GM12865 (cell line): ENCODE measurements at places on chromosomes 13 and 19.

DNA sequence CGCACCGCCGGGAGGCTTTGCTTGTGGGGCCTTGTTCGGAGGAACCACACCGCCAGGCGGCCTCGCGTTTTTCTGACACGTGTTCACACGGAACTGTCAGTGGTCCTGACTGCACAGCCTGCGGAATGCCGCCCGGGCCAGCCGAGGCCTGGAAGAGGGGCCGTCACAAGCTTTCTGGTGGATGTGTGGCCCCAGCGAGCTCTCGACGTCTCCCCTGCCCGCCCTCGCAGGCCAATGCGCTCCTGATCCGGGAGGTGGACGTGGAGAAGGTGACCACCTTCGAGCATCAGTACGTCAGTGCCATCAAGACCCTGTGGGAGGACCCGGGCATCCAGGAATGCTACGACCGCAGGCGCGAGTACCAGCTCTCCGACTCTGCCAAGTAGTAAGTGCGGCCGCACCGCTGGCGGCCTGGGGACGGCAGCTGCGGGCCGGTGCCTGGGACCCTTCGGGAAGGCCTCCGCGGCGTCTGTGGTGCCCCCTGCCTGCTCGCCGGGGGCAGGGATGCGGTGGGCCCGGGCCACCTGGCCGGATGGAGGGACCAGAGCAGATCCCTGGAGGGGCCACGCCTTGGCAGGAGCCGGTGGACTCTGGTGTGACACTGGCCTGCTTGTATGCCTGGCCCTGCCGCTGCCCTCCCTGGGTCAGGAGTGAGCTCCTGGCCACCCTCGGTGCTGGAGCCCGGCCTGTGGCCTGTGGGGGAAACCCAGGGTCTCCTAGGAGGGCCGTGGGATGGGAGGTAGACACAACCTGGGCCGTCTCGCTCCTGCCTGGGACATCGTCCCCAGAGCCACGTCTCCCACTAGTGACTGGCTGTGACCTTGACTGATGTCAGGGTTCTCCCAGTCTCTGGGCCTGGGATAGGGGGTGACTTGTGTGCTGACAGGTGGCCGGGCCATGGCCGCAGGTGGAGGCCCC, 19.2 kb downstream of the GNA11 start:
- DNase-seq = no peak

DNA sequence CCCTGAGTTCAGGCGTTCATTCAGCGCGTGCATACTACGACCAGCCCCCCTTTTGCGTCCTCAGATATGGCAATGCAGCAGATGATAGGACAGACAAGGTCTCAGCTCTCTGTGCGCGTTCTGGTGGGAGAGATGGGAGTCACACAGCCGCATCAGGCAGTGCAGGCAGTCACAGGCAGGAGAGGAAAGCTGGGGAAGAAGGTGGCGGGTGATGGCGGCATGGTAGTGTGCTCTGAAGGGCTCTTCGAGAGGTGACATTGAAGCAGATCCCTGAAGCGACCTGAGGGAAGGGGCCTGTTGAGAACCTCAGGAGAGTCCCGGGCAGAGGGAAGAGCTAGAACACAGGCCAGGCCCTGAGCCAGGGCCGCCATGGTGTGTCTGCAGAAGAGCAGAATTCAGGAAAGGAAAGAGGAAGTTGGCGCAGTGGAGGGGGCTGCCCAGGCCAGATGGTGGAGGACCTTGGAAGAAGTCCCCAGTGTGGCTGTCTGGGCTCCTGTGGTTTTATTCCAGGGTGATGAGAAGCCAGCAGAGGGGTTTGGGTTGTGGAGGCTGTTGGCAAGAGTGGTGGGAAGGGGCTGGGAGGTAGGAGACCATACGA, 3.5 kb downstream of the USF2 start:
- DNase-seq = no peak

DNA sequence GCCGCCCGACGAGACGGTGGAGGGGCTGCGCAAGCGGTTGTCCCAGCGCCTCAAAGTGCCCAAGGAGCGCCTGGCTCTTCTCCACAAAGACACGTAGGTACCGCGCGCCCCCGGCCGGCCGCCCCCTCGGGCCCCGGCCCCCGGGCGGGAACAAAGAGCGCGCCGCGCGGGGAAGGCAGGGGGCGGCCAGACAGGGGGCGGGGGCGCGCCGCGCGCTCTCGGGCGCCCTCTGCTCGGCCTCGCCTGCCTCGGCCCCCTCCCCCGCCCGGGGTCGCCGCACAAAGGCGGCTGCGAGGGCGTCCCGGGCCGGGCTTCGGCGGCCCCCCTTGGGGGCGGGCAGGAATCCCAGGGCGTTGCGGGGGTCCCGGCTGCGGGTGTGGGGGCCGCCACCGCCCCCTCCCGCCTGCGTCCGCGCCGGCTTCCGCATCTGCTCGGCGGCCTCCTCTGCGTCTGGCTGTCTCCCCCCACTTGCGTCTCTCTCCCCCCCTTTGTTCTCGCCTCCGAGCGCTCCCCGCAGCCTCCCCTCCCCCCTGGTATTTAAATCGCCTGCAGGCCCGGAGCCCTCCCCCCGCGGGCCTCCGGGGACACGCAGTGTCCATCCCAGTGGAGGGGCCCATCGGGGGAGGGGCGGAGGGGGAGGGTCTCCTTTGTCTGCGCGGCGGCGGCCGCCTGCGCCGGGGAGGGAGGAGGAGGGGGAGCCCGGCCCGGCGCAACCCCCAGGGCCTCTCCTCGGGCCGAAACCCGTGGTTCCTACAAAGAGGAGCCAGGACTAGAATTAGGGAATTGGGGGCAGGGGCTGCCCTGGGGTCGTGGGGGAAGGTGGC, 2.3 kb downstream of the MIDN start:
- peak; percentile 78 for DNase-seq

DNA sequence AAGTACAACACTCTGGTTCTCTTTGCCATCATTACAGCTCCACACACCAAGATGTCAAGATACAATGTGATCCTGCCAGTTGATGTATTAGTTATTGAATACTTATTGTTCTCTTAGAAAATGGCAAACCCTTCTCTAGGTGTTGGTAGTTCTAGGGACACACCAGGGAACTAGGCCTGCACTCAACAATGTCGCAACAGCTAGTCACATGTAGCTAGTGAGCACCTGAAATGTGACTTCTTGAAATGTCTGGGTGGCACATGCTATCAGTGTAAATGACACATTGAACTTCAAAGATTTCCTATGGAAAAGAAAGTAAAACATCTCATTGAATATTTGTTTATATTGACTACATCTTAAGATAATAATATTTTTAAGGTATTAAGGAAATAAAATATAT, 49.7 kb downstream of the DACH1 start:
- DNase-seq = no peak

- peak; percentile 26 for DNase-seq
Measured at GRCh38 chr13:51396352-51396751, 56.5 kb downstream of the INTS6 start.

- DNase-seq = peak; percentile 17
Measured at GRCh38 chr13:19519049-19519448, 42.3 kb downstream of the TPTE2 start.

DNA sequence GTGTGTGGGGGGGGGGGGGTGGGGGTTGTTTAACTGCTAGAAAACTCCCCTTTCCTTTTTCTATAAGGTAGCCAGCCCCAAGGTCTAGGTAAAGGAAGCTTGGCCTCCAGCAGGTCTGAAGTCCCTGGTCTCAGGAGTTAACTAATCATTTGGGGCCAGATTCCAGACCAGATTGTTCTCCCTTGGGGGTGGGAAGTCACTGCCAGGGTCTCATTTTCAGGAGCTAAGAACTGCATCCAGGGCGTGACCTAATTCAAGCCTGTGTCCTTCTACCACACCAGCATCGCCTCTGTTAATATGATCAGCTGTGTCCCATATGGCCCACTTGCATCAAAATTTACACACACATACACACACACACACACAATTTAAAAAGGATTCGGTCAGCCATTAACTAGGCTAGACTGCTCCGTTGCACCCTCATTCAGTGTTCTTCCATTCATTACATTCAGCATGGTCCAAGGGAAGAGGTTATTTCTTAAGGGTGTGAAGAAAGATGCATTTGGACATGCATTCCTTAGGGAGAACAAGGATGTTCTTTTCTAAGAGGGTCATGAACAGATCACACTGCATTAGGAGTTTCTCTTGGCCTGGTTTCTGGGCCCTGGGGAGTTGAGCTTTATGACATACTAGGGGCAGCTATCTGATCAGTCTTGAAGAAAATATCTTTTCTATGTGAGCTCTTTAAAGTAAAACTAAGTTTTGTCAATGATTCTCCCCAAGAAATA, 91.0 kb downstream of the FGF14 start:
- DNase-seq = no peak

GRCh38 chr19:37893845-37894575, 12.4 kb downstream of the WDR87 start:
- no peak for DNase-seq

GRCh38 chr13:59734393-59734792, 429.3 kb downstream of the DIAPH3 start:
- peak; percentile 93 for DNase-seq

GRCh38 chr19:42228641-42229040, 8.5 kb downstream of the ZNF526 start:
- no peak for DNase-seq

- no peak for DNase-seq
Measured at GRCh38 chr13:65854431-65854830, 1375.7 kb downstream of the PCDH9 start.

DNA sequence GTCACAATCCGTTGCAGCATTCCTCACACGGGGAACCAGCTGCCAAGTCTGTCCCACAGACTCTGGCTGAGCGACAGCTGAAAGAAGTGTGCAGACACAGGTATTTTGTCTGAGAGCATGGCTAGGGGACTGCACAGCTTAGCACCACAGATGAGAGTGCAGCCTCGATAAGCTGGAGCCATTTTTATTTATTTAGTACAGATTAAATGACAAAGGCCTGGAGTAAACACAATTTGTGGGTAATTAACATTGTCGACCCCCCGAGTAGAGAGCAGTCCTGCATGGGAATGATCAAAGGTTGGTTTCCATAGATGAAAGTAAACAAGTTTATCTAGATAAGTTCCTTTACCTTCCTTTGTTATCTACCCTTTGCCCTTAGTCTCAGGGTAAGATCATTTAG, 836.2 kb downstream of the DACH1 start:
- DNase-seq = no peak

DNA sequence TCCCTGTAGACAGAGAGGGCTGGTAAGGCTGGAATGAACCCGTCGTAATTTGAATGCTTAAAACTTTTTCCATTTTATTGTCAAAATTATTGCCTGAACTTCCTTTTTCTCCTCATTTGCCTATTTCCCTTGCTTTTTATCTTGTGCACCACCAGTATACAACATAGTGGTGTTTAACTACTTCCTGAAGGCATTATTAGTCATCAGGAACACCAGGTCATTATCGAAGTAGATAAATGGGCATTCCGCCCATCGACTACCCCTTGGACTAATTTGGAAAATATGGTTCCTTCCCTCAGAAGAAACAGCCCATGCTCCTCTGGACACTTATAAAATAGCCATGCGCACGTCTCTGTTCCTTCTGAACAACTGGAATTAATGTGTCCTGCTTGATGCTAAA, 232.1 kb downstream of the TM9SF2 start:
- DNase-seq = no peak

GRCh38 chr13:90315061-90315460, 1032.4 kb upstream of the MIR17HG start:
- no peak for DNase-seq

DNA sequence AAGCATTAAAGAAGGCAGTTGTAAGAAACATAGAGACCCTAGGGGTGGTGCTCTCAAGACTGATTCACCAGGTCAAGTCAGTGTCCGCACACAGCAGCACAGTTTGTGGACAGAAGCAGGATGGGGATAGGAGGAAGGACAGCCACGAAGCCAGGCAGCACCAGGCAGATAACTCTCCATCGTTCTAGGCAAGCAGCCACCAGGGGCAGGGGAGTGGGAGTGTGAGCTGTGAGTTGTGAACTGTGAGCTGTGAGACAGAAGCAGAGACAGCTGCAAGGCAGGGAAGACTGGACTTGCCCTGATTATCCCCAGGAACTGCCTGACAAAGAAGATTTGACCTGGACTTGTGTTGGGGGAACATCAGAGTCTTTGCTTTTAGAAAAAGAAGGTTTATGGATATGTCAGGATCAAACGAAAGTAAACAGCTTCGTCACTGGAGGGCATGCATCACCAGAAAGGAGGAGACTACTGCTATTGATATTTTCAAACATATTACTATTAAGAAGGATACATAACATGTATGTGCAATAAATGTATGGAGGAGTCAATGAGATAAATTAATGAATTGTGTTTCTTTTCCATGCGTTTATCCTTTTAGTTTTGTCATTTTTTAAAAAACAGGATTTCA, 286.1 kb downstream of the IRS2 start:
- DNase-seq = no peak

DNA sequence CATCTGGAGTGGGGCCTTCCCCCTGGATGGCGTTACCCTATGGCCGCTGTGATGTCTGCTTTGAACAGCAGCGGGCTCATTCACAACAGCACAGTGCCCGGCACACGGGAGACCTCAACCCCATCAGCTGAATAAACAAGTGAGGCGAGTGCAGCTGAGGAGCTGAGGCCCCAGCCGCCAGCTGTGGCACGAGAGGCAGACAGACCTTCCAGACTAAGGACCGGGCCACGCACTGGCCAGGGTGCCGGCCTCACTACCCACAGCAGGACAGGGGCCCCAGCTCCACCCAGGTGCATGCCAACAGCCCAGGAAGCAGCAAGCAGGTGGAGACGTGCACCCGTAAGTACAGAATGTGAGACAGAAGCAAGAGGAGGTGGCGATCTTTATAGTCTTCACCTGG, 39.6 kb downstream of the STK24 start:
- DNase-seq = no peak

DNA sequence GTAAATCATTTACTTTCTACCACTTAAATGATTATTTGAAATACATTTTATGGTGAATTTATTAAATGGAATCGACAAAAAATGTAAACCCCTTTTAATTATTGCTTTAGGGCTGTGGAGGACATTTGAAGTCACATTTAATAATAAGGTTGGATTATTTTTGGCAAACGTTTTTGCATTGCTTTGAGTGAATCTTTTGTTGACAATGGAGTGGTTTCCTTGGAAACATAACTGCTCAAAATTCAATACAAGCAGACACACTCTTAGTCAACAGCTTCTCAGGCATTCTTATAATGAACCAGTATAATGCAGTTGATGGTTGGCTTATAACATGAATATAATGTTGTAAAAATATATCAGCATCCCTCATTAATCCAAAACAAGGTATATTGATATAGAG, 104.7 kb downstream of the DCLK1 start:
- no peak for DNase-seq

- no peak for DNase-seq
Measured at GRCh38 chr19:45271735-45272108, 20.7 kb downstream of the MARK4 start.

- DNase-seq = peak; percentile 84
Measured at GRCh38 chr19:39398297-39398864, 7.2 kb downstream of the MED29 start.
